ENCODE measurements at places on chromosomes 16 and 17.

DNA sequence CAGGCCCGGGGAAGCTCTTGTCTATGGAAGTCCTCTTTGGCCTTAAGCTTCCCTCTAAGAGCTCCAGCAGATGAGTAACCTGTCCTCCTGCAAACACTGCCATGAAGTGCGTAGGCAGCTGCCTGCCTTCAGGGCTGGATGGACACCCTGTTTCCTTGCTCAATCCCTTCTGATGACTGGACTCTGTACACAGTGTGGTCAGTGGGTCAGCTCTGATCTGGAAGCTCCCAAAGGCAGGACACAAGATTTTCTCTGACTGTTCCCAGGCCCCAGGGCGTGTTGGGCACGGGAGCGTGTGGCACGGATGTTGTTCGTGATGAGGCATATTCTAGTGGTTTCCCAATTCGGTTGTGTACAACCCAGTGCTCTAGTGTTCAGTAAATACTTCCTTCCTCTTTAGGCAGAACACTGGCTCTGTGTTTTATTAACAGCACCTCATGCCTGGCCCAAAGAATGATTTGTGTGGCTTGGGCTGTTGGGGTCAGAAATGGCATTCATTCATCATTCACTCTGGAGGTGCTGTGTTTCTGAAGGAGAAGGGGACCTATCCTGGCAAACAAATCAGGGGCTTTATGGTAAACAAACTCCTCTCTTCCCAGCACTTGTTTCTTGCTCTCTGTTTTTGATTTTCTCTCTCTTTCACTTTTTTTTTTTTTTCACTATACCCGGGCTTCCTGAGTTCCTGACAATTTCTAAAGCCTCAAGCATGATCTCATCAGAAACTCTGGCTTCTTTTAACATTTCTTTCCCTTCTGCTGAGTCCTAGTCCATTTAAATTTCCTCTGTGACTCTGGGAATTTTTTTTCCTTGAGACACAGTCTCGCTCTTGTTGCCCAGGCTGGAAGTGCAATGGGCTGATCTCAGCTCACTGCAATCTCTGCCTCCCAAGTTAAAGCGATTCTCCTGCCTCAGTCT lies 12.0 kb upstream of the RNF157 start:
- no peak overlapping the region for H3K4me3 ChIP-seq
- H3K36me3 ChIP-seq: no peaks in the 10 kb centered on the region
- H3K27ac ChIP-seq: peak overlapping the region; percentile 76
- peaks cover 18% of the 10 kb centered on the region for H3K4me1 ChIP-seq

DNA sequence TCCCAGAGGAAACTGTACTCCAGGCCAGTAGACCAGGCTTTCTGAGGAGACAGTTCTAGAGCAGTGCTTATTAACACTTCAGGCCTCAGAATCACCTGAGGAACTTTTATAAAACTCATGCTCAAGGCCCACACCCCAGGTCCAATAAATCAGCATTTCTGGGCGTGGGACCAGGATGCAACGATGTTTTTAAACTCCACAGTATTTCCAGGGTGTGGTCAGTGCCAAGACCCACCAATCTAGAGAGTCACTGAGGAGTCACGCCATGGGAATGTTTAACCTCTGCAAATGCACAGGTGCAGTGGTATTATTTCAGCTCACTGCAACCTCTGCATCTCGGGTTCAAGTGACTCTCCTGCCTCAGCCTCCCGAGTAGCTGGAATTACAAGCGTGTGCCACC lies 3.9 kb upstream of the TRPV1 start:
- peaks cover 95% of the 10 kb centered on the region for H3K36me3 ChIP-seq
- H3K4me3 ChIP-seq: no peak overlapping the region
- no peaks in the 10 kb centered on the region for H3K27me3 ChIP-seq
- no peak overlapping the region for H3K27ac ChIP-seq

- no peaks in the 10 kb centered on the region for H3K27me3 ChIP-seq
- H3K27ac ChIP-seq: no peak overlapping the region
- no peaks in the 10 kb centered on the region for H3K36me3 ChIP-seq
- DNase-seq: no peak
These were observed 355.7 kb downstream of the HAPSTR1 start for GRCh38 chr16:9447195-9447551.

DNA sequence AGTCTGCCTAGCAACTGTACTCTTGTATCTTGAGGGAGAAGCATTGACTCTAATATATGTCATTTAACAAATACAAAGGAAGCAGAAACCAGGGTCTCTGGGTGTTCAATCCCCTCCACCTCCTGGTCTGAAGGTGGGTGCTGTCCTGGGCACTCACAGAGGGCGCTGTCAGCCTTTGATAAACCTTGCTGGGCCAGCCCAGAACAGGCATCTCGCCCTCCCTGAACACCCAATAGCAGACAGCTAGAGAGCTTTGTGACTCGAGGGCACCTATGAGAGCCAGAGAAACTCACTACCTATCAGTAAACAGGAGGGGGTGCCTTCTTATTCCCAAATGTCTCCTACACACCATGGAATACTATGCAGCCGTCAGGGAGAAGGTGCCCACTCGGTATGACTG lies 6.4 kb upstream of the PIPOX start:
- no peaks in the 10 kb centered on the region for H3K36me3 ChIP-seq
- H3K4me1 ChIP-seq: peaks cover 6% of the 10 kb centered on the region
- no peak overlapping the region for H3K27ac ChIP-seq
- peaks cover 46% of the 10 kb centered on the region for H3K27me3 ChIP-seq
- H3K4me3 ChIP-seq: no peak overlapping the region

DNA sequence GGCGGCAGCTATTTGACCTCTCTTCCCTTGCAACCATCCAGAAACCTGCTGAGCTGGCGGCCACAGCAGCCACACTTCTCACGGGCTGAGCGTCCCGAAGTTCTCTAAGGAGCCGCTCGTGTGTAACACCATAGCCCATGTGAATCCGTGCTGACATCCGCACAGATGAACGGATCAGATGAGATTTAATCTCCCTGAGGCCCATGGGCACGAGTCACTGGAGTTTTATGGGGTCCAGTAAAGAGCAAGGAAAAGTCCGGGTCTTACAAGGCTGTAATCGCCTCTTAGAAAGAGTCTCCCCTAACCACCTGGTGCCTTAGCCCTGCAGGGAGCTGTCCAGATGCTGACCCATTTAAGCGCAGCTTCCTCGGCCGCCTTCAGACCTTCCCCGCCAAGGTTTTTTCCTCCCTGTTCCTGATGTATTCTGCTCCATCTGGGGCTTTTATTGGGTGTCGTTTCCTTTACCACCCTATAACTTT lies 5.5 kb upstream of the CACNG5 start:
- peaks cover 74% of the 10 kb centered on the region for H3K27me3 ChIP-seq
- H3K27ac ChIP-seq: no peak overlapping the region
- no peaks in the 10 kb centered on the region for H3K36me3 ChIP-seq
- peak; percentile 53 for DNase-seq
- H3K4me3 ChIP-seq: no peak overlapping the region
- H3K4me1 ChIP-seq: no peaks in the 10 kb centered on the region

DNA sequence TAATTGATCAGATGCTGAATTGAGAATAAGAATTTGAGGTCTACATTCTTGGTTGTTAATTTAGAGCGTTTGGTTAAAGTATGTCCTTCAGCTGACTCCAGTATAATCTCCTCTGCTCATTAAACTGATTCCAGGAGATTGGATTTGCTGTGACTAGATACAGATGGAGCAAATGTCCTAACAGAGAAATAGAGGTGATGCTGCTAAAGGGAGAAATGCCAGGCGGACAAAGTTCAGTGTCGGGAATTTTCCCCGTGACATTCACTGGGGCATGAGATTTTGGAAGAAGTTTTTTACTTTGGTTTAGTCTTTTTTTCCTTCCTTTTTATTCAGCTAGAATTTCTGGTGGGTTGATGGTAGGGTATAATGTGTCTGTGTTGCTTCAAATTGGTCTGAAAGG lies 19.0 kb downstream of the PRKAR1A start:
- H3K36me3 ChIP-seq: peaks cover 84% of the 10 kb centered on the region
- H3K27me3 ChIP-seq: no peaks in the 10 kb centered on the region
- peaks cover 11% of the 10 kb centered on the region for H3K4me1 ChIP-seq
- H3K27ac ChIP-seq: no peak overlapping the region
- no peak for DNase-seq
